ENCODE measurements at places on chromosomes 16 and 17.

DNA sequence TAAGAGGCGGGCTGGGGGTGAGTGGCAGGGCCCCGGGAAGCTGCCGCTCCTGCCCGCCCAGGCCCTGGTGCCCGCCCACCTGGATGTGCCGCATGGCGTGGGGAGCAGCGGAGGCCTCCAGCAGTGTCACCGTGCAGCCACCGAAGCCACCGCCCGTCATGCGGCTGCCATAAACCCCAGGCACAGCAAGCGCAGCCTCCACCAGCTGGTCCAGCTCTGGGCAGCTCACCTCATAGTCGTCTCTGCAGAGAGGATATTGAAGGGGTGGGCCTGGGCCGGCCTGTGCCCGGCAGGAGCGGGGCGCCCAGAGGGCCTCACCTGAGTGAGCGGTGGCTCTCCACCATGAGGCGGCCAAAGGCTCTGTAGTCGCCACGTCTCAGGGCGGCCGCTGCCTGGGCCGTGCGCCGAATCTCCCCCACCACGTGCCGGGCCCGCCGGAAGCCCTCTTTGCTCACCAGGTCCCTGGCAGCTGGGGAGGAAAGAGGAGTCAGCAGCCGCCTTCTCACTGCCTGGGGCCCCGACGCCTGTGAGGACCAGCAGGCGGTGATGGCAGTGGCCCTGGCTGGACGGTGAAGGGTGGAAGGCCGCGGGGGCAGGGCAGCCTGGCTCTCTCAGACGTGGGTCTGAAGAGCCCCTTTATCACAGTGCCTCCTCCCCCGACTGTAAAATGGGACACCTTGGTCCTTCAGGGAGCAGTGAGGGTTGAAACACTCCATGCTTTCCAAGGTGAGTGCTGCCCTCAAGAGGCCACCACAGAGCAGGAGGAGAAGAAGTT lies 6.7 kb downstream of the GALK1 start:
- DNase-seq: peak; percentile 39

DNA sequence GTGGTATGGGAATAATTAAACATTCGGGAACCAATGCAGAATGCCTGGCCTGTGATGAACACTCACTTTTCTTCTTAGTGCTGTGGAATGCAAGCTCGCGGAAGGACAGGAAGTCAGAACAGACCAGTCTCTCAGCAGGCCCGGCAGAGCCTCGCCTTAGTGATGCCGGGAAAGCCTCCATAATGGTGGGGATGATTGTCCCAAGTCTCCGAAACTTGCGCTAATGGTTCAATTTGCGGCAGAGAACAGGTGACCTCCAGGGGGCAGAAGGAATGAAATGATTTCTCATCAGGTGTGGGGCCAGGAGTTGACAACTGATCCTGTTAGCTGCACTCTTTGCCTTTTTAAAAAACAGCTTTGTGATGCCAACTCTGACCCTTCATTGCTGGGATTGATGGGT lies 170.6 kb downstream of the GSG1L start:
- no peak for DNase-seq

DNA sequence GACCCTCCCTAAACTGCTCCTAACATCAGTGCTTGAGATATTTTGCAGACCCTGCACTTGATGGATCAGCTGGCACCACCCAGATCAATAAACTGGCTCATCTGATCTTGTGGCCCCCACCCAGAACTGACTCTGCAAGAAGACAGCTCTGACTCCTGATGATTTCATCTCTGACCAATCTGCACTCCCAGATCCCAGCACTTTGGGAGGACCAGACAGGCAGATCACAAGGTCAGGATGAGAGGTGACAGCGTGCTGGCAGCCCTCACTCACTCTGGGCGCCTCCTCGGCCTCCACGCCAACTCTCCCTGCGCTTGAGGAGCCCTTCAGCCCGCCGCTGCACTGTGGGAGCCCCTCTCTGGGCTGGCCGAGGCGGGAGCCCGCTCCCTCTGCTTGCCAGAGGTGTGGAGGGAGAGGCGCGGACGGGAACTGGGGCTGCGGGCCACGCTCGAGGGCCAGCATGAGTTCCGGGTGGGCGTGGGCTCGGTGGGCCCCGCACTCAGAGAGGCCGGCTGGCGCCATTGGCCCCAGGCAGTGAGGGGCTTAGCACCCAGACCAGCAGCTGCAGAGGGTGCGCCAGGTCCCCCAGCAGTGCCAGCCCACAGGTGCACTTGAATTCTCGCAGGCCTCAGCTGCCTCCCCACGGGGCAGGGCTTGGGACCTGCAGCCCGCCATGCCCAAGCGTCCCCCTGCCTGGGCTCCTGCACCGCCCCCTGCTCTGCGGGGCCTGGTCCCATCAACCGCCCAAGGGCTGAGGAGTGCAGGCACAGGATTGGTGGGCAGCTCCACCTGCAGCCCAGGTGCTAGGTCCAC lies 2.4 kb upstream of the C16orf54 start:
- DNase-seq: no peak

- no peak for DNase-seq
Measured at GRCh38 chr16:70160821-70161220, 12.8 kb upstream of the CLEC18C start.

DNA sequence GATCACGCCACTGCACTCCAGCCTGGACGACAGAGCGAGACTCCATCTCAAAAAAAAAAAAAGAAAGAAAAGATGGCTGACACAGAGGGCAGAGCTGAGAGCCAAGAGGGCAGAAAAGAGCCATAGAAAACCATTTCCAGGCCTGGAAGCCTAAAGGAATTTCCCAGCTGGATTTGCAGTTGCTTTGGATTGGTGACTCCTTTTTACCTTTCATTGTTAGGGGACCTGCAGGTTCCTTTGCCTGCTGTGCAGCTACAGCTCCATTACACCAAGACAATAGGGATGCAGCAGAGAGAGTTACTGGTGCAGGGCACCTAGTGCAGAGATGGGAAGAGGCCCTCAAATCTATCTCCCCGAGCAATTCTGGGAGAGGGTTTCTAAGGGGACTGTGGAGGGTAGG lies 18.4 kb downstream of the ZNF668 start:
- DNase-seq: no peak

Data from hematopoietic multipotent progenitor cell treated with erythropoietin and hydrocortisone succinate and interleukin-3 and kit ligand, for 8 days (in vitro differentiated cells).